ENCODE measurements at places on chromosomes 3 and 15. TPM values are rescaled to one million over a fixed set of nuclear protein-coding genes. Genes with fewer than 3 reads are reported as not detected.

- DNase-seq: no peak
Measured at GRCh38 chr3:156522673-156523072, 32.2 kb downstream of the SSR3 start.

- H3K36me3 ChIP-seq: peaks cover 30% of the 10 kb centered on the region
- no peak for DNase-seq
- H3K4me3 ChIP-seq: peak overlapping the region; percentile 100
- H3K27ac ChIP-seq: peak overlapping the region; percentile 100
- no peaks in the 10 kb centered on the region for H3K27me3 ChIP-seq
- peaks cover 25% of the 10 kb centered on the region for H3K4me1 ChIP-seq
Measured at GRCh38 chr3:16264174-16264707, 502 bp downstream of the DPH3 start.

GRCh38 chr15:79017953-79018352 lies 72.6 kb downstream of the RASGRF1 start:
- H3K4me3 ChIP-seq: peak overlapping the region; percentile 76
- DNase-seq: no peak
- peaks cover 35% of the 10 kb centered on the region for H3K4me1 ChIP-seq
- no peaks in the 10 kb centered on the region for H3K36me3 ChIP-seq
- no peaks in the 10 kb centered on the region for H3K27me3 ChIP-seq
- H3K27ac ChIP-seq: peak overlapping the region; percentile 75

GRCh38 chr15:29034151-29034550 lies 148.4 kb downstream of the APBA2 start:
- H3K4me3 ChIP-seq: no peak overlapping the region
- H3K36me3 ChIP-seq: no peaks in the 10 kb centered on the region
- H3K27ac ChIP-seq: no peak overlapping the region
- H3K27me3 ChIP-seq: no peaks in the 10 kb centered on the region
- H3K4me1 ChIP-seq: no peaks in the 10 kb centered on the region
- DNase-seq: no peak

DNA sequence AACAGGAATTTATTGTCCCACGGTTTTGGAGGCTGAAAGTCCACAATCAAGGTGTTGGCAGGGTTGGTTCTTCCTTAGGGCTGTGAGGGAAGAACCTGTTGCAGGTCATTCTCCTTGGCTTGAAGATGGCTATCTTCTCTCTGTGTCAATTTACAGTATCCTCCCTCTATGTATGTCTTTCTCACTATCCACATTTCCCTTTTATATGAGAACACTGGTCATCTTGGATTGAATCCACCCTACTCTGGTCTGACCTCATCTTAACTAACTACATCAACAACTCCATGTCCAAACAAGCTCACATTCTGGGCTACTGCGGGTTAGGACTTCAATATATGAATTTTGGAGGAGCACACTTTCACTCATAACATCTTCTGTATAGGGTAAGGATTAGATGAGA lies 61.9 kb downstream of the CLDN1 start:
- no peaks in the 10 kb centered on the region for H3K4me1 ChIP-seq
- H3K36me3 ChIP-seq: no peaks in the 10 kb centered on the region
- H3K4me3 ChIP-seq: no peak overlapping the region
- no peaks in the 10 kb centered on the region for H3K27me3 ChIP-seq

DNA sequence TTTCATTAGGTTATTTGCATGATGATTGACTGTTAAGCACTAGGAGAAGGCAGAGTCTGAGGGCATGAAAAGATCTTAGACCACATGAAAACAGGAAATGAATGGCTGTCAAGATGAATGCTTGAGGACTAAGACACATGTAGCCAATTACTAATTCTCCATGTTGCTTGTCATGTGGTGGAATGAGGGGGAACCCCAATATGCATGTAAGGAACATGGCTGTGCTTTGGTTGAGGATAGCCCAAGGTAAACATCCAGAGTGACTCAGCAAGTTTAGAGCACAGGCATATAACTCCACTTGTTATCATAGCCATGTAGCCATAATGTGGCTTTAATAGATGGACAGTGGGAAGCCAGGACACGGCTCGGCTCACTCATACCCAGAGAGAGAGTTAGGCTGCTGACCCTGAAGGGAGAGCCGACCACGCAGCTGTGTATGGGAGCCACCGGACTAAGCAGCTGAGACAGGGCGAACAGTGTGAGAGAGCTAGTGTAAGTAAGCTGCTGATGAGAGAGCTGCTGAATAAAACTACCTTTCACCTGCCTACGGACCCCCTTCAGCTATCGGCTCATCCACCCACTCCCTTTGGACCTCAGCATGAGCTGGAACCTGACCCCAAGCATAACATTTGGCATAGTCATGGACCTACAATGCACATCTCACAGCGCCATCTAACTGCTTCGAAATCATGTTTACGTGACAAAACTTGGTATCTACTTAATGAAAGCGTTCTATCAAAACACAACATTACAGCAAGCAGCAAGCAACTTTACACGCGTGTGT lies 37.6 kb downstream of the ANO10 start:
- no peaks in the 10 kb centered on the region for H3K27me3 ChIP-seq
- no peak overlapping the region for H3K27ac ChIP-seq
- DNase-seq: no peak
- no peaks in the 10 kb centered on the region for H3K4me1 ChIP-seq
- H3K4me3 ChIP-seq: no peak overlapping the region
- no peaks in the 10 kb centered on the region for H3K36me3 ChIP-seq

- no peaks in the 10 kb centered on the region for H3K27me3 ChIP-seq
- H3K4me1 ChIP-seq: peaks cover 7% of the 10 kb centered on the region
- H3K4me3 ChIP-seq: no peak overlapping the region
- H3K27ac ChIP-seq: no peak overlapping the region
Measured at GRCh38 chr3:158418035-158418434, 153.0 kb upstream of the MLF1 start.

DNA sequence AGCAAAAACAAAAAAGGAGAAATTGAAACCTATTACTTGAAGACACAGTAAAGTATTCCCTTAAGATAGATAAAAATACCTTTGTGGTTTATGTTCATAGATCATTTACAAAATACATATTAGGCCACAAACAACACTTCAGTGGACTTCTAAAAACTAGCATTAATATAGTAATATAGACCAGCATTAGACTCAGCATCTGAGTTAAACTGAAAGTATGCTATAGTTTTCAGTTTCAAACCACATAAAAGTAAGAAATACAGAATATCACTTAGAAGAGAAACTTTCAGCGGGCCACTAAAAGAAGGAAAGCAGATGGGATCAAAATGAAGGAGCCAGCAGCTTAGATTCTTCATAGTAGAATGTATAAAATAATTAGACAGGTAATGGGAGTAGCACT lies 86.6 kb downstream of the MSL2 start:
- DNase-seq: no peak
- no peak overlapping the region for H3K27ac ChIP-seq
- H3K36me3 ChIP-seq: no peaks in the 10 kb centered on the region
- H3K27me3 ChIP-seq: peaks cover 11% of the 10 kb centered on the region

- peak overlapping the region; percentile 85 for H3K4me3 ChIP-seq
- DNase-seq: peak; percentile 34
- H3K27ac ChIP-seq: peak overlapping the region; percentile 84
- no peaks in the 10 kb centered on the region for H3K27me3 ChIP-seq
- H3K36me3 ChIP-seq: no peaks in the 10 kb centered on the region
Measured at GRCh38 chr3:195147649-195148080, 123.3 kb downstream of the XXYLT1 start.

- no peaks in the 10 kb centered on the region for H3K27me3 ChIP-seq
- H3K4me1 ChIP-seq: no peaks in the 10 kb centered on the region
- DNase-seq: no peak
- no peak overlapping the region for H3K27ac ChIP-seq
- H3K4me3 ChIP-seq: no peak overlapping the region
Measured at GRCh38 chr3:18806633-18807032, 341.7 kb upstream of the KCNH8 start.

- peaks cover 7% of the 10 kb centered on the region for H3K27me3 ChIP-seq
- DNase-seq: peak; percentile 24
- H3K4me1 ChIP-seq: peaks cover 13% of the 10 kb centered on the region
- H3K27ac ChIP-seq: peak overlapping the region; percentile 25
Measured at GRCh38 chr15:100537331-100537730, 8.6 kb upstream of the CERS3 start.

- no peaks in the 10 kb centered on the region for H3K4me1 ChIP-seq
- no peak overlapping the region for H3K27ac ChIP-seq
- no peaks in the 10 kb centered on the region for H3K36me3 ChIP-seq
- DNase-seq: no peak
- no peaks in the 10 kb centered on the region for H3K27me3 ChIP-seq
Measured at GRCh38 chr3:168925568-168925967, 737.9 kb downstream of the MECOM start.

DNA sequence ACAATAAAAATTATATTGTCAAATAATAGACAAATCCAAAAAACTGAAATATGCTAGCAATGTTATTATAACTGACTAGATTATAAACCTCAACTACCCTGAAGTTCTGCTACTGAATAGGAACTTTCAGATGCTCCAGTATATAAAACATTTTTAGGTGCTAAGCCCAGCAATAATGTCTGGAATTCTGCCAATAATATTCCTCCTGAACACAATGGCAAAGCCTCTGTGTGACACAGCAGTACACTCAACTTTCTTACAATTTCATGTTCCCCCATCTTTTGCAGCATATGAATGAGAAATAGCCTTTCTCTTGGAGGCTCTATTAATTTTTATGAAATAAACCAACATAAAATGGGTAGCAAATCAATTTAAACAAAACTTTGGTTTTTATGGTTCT lies 29.5 kb downstream of the ATOSA start:
- DNase-seq: no peak
- H3K4me3 ChIP-seq: no peak overlapping the region
- peaks cover 51% of the 10 kb centered on the region for H3K36me3 ChIP-seq
- H3K27me3 ChIP-seq: no peaks in the 10 kb centered on the region
- H3K27ac ChIP-seq: no peak overlapping the region
- peaks cover 13% of the 10 kb centered on the region for H3K4me1 ChIP-seq

- no peak overlapping the region for H3K4me3 ChIP-seq
- no peaks in the 10 kb centered on the region for H3K36me3 ChIP-seq
- no peaks in the 10 kb centered on the region for H3K4me1 ChIP-seq
- no peak overlapping the region for H3K27ac ChIP-seq
Measured at GRCh38 chr3:78076379-78076778, 1036.5 kb downstream of the ROBO2 start.

- H3K4me1 ChIP-seq: no peaks in the 10 kb centered on the region
- H3K27me3 ChIP-seq: no peaks in the 10 kb centered on the region
- no peak overlapping the region for H3K27ac ChIP-seq
- H3K36me3 ChIP-seq: no peaks in the 10 kb centered on the region
Measured at GRCh38 chr3:178500631-178501030, 35.6 kb upstream of the KCNMB2 start.

DNA sequence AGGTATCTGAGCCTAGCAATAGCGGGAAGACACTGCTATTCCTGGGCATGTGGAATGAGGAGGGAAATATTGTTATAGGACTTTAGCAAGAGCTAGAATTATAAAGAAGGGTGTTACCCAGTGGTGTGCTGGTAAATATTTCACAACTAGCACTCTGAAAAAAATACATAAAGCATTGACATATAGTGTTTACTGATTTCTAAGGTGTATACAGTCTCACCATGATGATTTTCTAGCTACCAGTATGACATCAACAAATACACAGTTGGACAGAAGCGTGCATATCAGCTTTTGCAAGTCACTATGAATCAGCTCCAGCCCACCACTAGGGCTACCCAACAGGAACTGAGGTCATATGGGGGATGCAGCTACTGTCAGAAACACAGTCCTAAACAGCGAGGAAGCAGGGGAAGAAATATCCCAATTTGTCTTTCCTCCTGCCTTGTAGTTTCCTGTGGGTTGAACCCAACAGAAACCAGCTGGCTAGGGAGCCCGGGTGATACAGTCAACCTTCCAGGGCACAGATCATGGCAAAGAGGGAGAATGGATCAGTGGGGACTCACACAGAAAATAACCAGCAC lies 39.6 kb downstream of the HGD start:
- H3K27me3 ChIP-seq: peaks cover 1% of the 10 kb centered on the region
- H3K36me3 ChIP-seq: no peaks in the 10 kb centered on the region
- no peak overlapping the region for H3K4me3 ChIP-seq
- no peaks in the 10 kb centered on the region for H3K4me1 ChIP-seq
- DNase-seq: no peak
- no peak overlapping the region for H3K27ac ChIP-seq

DNA sequence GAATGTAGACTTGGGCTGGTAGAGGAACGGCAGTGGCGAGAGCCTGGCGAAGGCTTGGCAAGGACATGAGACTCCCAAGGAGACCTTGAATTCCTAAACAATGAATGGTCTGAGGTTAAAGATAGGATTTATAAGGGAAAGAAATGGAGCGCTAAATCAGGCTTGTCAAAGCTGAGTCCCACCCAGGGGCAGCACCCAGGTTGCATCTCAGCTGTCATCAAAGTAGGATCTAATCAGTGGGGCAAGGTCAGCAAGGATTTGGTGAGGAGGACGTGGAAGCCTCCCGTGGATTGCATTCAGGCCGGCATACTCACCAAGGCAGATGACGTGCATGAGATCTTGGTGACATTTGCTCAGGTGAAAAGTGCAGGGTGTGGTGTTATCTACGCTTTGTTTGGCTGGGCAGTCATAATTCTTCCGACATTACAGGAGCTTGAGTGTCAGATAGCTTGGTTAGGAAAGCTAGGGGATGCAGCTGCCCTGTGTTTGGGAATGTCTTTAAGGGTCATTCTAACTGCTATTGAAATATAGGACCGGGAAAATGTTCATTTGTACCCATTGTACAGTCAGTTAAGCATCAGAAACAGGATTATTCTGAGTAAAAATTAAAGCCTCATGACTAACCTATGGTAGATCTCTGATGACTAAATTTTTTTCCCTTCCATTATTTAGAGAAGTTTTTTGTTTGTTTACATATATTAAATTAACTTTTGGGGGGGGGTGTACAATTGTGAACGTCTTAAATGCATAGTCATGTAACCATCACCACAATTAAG lies 99.4 kb upstream of the TSC22D2 start:
- no peaks in the 10 kb centered on the region for H3K4me1 ChIP-seq
- no peaks in the 10 kb centered on the region for H3K36me3 ChIP-seq
- DNase-seq: no peak
- H3K27me3 ChIP-seq: peaks cover 44% of the 10 kb centered on the region
- no peak overlapping the region for H3K4me3 ChIP-seq
- H3K27ac ChIP-seq: no peak overlapping the region

- H3K4me3 ChIP-seq: no peak overlapping the region
- no peaks in the 10 kb centered on the region for H3K4me1 ChIP-seq
- DNase-seq: no peak
- H3K36me3 ChIP-seq: no peaks in the 10 kb centered on the region
- H3K27me3 ChIP-seq: no peaks in the 10 kb centered on the region
- H3K27ac ChIP-seq: no peak overlapping the region
Measured at GRCh38 chr3:110710603-110711002, 361.0 kb upstream of the NECTIN3 start.

IL17RE gene
- total RNA-seq: 0.66 TPM

ITGB5 gene
- not detected for total RNA-seq

DGKG gene
- 3.9 TPM for total RNA-seq

CHRFAM7A gene
- 0.95 TPM for total RNA-seq

ASB14 gene
- total RNA-seq: not detected

GOLGA6C gene
- total RNA-seq: not detected

GAP43 gene
- total RNA-seq: not detected

GPR62 gene
- total RNA-seq: not detected

GRK7 gene
- not detected for total RNA-seq

ANKUB1 gene
- not detected for total RNA-seq

FAM227B gene
- 4.5 TPM for total RNA-seq

ITPKA gene
- total RNA-seq: not detected
